ENCODE measurements at places on chromosomes 4 and X. TPM values are rescaled to one million over a fixed set of nuclear protein-coding genes. Genes with fewer than 3 reads are reported as not detected.
A peak's percentile ranks its signal among the peaks of the same experiment; 100 is the strongest.

The GABRA4 gene
- not detected for total RNA-seq

The SLC6A14 gene
- not detected for total RNA-seq

The AFF2 gene
- total RNA-seq: 0.70 TPM

The MYOZ2 gene
- total RNA-seq: not detected

The ABCD1 gene
- total RNA-seq: 6.6 TPM

The ERAS gene
- not detected for total RNA-seq

The SLC49A3 gene
- total RNA-seq: 0.72 TPM

The SPIN2A gene
- 1.0 TPM for total RNA-seq

The HS3ST1 gene
- total RNA-seq: 0.23 TPM

The ADAM29 gene
- total RNA-seq: not detected

The IL21 gene
- 95.3 TPM for total RNA-seq

DNA sequence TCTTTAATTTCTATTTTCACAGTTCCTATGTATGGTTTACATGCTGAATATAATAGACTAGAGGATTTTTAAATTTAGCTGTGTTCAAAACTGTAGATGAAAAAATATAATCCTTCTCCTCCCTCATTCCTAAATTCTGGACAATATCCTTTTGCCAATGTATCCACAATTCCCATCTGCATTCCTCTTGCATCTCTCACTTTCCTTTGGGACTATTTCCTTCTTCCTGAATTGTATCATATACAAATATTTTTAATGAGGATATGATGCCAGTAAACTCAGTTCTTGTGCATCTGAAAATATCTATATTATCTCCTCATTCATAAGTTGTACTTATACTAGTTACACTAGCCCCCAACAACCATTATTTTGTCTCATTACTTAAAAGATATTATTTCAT lies 46.7 kb downstream of the DDX60L start:
- DNase-seq: no peak

- no peak for DNase-seq
These were observed 3.6 kb downstream of the TBCK start for GRCh38 chr4:106312377-106312776.

- no peak for DNase-seq
These were observed 335.9 kb upstream of the AADAT start for GRCh38 chr4:170425521-170426143.

DNA sequence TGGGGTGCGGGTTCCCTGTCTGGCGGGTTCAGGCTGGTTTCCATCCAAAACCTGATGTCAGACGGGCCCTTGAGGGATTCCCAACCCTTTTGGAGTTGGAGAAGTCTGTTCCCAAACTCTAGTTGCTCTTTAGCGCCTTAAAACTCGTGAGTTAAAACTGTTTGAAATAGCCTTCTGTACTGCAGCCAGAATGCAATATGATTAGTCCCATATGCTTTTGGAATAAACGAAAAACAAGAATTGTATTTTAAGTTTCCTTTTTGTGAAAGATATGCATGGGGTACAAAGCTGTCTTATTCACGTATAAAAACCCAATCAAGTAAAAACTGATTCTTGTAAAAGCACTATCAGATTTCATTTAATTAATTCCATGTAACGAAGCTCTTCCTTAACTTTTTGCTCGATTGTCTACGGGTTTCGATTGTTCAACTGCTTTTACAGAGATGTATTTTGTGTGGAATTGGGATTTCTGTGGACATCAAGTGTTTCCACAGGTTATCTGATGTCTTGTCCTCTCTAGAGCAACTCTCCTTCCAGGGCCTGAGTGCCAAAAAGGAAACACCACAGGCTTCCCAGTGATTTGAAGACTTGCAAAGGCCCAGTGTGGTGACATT lies 49.5 kb downstream of the CLDN34 start:
- no peak for DNase-seq

GRCh38 chrX:41733939-41734338 lies 10.0 kb downstream of the GPR82 start:
- DNase-seq: peak; percentile 64

DNA sequence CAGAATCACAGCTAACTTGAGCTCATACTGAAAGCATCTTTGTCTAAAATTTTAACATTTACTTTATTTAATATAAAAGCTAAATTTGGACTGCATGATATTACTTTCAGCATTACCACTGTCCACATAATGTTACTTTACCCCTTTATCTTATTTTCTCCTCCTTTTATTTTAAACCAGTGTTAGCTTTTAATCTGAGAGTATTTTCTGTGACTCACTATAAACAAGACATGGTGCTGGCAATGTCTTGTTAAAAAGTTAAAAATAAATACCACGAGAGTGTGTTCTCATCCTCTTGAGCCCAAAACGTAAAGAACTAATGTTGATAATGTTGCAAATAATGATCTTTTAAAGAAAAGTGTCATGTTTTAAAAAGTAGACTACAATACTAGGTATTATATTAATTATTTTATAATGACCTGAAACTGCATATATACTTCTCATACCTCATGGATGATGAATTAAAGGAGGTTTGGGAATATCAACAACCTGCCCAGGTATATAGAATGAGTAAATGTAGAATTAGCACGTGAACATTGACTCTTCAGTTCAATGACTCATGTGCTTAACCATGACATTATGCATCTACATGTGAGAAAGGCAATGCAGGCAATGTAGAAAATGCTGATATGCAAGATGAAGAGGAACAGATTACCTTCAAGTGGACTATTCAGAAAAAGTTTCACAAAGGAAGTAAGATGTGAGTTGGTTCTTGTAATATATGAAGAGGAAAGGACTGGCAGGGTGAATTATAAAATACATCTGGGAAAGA lies 454.1 kb upstream of the ADGRL3 start:
- DNase-seq: no peak

DNA sequence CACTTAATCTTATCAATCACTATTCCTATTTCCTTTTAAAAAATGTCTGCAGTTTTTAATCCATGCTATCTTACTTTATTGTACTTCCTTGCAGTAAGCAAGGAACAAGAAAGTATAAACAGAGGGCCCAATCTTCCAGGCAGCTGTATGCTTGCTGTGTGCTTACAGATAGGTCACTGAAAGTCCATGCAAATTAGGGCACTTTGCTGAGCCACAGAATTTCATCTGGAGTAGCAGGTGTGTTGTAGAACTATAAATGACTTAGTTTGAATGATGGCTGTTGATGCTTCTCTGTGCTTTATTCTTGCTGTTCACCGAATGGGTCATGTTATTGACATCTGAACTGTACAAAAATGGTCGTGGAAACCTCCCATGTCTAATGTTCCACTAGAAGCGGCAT lies 154.6 kb downstream of the ATOH1 start:
- DNase-seq: no peak

DNA sequence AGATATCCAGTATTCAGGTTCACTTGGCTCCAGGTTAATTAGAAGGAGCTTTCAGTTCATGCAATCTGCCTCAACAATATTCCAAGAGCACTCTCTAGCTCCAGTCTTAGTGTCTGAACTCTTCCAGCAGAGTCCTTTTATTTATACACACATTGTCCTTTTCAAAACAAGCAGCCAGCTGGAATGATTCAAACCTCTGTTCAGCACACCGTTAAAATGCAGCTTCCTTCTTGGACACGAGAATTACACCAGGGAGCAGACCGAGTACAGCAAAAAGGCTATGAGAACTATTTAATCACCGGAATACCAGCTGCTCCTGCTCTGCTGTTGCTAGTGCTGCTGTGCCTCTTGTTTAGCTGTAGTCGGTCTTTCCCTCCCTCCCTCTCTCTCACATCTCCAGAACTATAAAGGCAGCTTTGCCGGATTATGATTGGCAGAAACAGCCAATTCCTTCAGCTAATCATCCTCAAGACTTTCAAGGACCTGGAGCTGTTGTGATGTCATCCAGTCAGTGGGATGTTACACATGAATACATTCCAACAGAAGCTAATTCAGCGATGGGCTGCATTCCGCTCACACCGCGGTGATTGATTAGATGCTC lies at the start of gene NDST4:
Gene NDST4, minus strand, starts transcription at position 115 of the 601 bp plus-strand sequence. CDS start 36,584 bp downstream, outside the sequence.
- DNase-seq: no peak

DNA sequence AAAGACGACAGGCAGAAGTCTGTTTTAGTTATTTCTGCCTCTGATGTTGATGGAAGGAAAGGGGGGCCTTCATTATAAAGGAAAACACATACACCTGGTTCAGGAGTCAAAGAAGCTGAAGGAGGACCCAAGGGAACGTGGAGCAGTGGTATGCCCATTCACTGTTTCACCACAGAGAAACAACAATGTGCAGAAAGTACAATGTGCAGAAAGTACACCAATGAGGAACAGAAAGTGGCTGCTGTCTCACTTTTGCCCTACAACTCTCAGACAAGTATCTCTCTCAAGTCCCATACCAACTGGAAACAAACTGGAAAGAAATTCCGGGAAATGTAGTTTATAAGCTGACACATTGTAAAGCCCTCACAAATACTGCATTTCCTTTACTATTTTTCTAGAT lies 564.5 kb downstream of the TRAM1L1 start:
- no peak for DNase-seq

- DNase-seq: no peak
These were observed 51.8 kb downstream of the TMEM131L start for GRCh38 chr4:153518001-153518400.

- no peak for DNase-seq
These were observed 10.8 kb upstream of the NSG1 start for GRCh38 chr4:4376074-4376473.

GRCh38 chrX:274904-275475 lies 6.2 kb upstream of the PLCXD1 start:
- DNase-seq: peak; percentile 40

GRCh38 chr4:85642356-85643100 lies 167.6 kb downstream of the ARHGAP24 start:
- no peak for DNase-seq

- DNase-seq: no peak
These were observed 128.4 kb upstream of the AP1S2 start for GRCh38 chrX:15983034-15983433.
